ENCODE measurements at places on chromosomes 7 and 10.

- no peak for DNase-seq
These were observed 534.3 kb downstream of the PLXDC2 start for GRCh38 chr10:20350509-20350908.

DNA sequence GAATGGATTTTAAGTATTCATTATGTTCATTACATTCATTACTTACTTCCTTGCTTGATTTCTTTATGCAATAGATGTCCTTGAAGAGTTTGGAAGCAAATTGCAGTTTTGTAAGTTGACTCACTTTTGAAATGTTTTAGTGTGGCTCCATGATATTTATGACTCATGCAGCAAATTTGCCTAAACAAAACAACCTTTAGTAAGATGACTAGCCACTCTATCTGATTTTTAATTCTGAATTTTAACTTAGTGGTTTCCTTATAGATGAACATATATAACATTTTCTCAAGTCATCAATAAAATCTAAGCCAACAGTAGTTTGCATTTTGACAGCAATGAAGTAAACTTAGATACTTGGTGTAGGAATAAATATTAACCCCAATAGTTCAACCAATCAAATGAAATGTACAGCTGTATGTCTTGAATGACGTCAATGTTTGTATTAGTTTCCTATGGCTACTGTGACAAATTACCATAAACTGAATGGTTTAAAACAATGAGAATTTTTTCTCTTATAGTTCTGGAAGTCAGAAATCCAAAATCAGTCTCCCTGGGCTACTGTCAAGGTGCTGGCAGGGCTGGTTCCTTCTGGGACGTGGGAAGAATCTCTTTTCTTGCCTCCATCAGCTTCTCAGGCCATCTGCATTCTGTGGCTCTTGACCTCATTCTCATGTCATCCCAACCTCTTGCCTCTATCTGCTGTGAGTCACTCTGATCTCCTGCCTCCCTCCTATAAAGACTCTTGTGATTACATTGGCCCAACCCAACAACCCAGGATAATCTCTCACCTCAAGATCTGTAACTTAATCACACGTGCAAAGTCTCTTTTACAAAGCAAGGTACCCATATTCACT is 73.4 kb downstream of the AHR start:
- DNase-seq, result no peak

DNA sequence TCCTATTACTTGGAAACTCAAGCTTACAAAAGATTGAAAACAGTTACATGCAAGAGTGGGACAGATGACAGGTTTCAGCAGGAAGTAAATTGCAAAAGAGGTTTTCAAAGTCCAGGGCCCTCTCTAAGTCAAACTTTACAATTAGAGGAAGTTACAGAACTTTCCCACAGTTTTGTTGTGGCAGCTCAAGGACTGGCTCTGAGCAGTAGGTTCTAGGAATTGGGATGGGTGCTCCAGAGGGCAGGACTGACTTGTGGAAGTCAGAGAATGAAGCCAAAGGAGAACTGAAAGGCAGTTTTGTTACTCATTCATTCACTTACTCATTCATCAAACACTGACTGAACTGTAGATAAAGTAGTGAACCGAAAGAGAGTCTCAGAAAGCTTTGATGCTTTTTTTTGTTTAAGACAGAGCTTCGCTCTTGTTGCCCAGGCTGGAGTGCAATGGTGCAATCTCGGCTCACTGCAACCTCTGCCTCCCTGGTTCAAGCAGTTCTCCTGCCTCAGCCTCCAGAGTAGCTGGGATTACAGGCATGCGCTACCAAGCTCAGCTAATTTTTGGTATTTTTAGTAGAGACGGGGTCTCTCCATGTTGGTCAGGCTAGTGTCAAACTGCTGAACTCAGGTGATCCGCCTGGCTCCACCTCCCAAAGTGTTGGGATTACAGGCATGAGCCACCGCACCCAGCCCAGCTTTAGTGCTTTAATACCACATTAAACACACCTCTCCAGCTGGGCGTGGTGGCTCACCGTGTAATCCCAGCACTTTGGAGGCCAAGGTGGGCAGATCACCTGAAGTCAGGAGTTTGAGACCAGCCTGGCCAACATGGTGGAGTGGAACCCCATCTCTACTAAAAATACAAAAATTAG is 66.8 kb upstream of the CCNJ start:
- no peak for DNase-seq

GRCh38 chr7:45642044-45642443 is 67.9 kb downstream of the ADCY1 start:
- no peak for DNase-seq

- no peak for DNase-seq
These were observed 261.2 kb downstream of the C7orf25 start for GRCh38 chr7:42650701-42651100.

GRCh38 chr7:45885264-45885882 is 2.9 kb upstream of the IGFBP1 start:
- no peak for DNase-seq

- no peak for DNase-seq
These were observed 100.7 kb downstream of the PTPRN2 start for GRCh38 chr7:158486919-158487318.

DNA sequence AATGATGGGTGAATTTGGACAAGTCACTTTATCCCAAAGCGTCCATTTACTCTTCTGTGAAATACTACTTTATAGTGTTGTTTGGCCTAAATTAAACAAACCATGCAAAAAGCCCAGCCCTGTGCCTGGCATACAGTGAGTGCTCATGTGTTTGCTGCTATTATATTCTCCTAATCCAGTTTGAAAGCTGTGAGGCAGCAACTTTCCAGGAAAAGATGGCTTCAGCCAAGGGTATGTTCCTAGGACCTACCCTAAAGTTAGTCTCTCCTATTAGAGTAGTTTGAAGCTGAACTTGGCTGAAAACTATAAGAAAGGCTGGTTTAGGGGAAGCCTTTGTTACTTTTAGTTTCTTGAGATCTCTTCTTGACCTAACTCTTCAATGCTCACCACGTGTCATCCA is 19.9 kb downstream of the ACSL5 start:
- DNase-seq, result no peak

- DNase-seq, result no peak
These were observed 116.5 kb upstream of the KCND2 start for GRCh38 chr7:120156476-120156875.

DNA sequence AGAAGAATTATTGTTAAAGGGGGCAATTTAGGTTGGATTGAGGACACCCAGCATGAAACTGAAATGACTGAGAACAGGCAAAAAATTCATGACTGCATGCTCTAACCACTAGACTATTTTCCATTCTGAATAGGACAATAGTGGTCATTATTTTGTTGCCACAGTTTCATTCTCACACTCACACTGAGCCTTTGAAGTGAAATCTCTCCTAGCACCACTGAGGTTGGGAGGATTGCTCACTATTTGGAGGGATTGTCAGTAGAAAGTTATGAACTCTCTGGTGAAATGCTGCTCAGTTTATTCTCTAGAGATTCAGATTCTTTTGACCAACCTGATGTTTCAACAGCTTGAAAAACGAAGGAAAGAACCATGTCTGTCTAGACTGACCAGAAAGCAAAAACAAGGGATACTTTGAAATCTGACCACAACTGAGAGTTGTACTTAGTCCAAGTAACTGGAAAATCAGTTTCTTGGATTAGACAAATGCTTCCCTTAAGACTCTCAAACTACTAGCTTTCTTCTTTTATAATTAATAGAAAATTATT is 191.2 kb downstream of the DYNC1I1 start:
- DNase-seq, result no peak

DNA sequence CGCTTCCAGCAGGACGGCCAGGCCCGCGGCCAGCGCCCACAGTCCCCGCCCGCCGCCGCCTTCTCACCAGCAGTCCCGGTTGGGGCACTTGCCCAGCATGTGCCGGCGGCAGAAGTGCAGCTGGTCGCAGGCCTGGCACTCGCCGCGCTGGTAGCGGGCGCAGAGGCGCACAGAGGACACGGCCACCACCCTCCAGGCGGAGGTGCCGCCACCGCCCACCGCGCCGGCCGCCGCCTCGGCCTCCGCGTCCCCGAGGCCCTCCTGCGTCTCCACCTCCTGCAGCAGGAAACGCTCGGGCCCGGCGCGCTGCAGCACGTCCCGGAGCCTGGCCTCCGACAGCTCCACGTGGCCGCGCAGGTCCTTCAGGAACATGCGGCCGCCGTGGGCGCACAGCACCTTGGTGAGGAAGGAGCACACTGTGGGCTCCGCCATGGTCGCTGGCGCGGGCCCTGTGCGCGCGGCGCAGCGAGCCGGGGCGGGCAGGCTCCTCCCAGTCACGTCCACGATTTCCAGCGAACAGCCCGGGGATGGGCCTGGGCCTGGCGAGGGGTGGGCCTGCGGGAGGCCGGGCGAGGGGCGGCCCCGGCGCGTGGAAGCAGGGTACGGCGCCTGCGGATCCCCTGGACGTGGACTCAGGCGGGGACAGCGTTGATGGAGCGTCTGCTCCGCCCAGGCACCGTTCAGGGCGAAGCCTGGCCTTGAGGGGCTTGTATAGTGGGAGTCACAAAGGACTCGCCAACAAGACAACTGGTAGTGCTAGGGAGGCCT is at the start of gene ZC3HAV1L:
Gene ZC3HAV1L (minus strand): TSS at position 457 of the 768 bp plus-strand sequence. CDS start 25 bp downstream, at position 432.
- DNase-seq, result peak; percentile 48

- no peak for DNase-seq
These were observed 1.8 kb downstream of the BRI3 start for GRCh38 chr7:98283127-98283886.

DNA sequence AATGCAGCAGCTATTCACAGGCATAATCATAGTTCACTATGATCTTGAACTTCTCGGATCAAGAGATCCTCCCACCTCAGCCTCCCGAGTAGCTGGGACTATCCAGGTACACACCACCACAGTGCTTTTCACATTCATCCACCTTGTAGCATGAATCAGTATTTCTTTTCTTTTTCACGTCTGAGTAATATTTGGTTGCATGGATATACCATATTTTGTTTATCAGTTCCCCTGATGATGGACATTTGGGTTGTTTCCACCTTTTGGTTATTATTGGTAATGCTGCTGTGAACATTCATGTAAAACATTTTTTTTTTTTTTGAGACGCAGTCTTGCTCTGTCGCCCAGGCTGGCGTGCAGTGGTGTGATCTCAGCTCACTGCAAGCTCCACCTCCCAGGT is 3.6 kb upstream of the TBC1D12 start:
- DNase-seq, result no peak

- no peak for DNase-seq
These were observed 61.2 kb downstream of the LRGUK start for GRCh38 chr7:134188311-134188710.

GRCh38 chr7:82172017-82172416 is 271.6 kb downstream of the CACNA2D1 start:
- no peak for DNase-seq

DNA sequence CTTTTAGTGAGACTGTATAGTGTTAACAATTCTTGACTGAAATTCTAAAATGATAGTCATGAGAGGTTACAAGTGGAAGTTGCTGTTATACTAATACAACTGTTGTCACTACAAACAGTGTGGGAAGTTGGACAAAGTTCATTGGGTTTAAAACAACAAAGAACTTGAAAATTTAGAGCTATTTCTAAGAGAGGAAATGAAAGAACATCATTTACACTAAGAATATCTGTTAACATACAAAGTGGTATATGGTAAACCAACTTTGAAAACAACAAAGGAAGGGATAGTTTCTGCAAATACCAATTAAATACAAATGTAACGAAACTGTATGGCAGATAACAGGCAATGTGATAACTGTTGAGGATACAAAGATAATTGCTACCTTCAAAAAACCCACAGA is 11.6 kb downstream of the MTPN start:
- no peak for DNase-seq

- no peak for DNase-seq
These were observed 56.3 kb downstream of the NRP1 start for GRCh38 chr10:33278198-33278597.

DNA sequence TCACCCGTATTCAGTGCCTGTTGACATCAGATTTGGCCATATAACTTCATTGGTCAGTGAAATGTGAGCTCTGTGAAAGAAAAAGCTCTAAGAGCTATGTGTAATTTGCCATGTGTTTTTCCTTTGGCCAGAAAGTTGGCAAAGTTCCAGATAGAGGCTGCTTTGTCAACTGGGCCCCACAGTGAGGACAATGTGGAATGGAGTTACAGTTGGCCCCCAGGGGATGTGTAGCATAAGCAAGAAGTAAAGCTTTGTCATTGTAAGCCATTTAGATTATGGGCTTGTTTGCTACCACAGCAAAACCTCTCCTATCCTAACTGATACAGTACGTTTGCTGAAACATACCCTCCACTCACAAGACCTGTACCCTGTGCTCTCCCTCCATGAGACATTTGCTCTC is 119.1 kb upstream of the HABP2 start:
- DNase-seq, result no peak

DNA sequence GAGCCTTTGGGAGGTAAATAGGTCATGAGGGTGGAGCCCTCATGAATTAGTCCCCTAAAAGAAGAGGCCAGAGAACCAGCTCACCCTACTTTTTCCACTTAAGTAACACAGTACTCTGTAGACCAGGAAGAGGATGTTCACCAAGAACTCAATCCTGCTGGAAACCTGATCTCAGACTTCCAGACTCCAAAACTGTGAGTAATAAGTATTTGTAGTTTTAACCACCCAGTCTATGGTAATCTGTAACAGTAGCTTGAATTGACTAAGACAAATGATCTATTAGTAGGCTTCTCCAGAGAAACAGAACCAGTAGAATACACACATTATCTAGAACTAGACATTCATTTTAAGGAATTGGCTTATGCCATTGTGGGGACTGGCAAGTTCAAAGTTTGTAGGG is 51.5 kb downstream of the ANKMY2 start:
- DNase-seq, result no peak

GRCh38 chr7:92685136-92686042 is 95.2 kb upstream of the FAM133B start:
- no peak for DNase-seq

DNA sequence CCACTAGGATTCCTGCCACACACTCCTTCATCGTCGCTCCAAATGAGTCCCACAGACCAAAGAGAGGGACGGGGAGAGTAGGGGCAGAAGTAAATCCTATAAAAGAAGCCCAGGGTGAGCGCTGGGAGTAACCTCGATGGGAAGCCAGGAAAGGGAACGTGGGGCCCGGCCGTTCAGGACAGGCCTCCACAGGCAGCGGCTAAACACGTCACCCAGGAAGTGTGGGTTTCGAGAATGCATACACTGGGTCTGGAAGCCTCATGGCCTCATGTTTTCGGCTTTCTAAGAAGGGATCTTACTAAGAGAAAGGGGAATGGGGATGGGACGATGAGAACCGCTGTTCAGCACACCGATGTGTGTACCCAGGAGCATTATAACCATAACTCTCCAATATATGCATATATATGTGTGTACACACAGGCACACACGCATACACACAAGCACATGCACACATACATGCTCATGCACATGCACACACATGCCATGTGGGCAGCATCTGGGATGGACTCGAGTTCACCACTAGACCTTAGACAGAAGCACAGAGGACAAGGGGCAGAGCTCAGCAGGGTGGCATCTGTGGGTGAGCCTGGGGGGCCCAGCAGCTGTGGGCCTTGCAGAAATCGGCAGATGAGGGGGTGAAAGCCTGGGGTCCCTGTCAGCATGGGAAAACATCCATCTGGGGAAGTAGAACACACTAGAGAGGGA is 14.8 kb upstream of the CNPY1 start:
- no peak for DNase-seq
